ENCODE measurements at places on chromosomes 16 and 17.

DNA sequence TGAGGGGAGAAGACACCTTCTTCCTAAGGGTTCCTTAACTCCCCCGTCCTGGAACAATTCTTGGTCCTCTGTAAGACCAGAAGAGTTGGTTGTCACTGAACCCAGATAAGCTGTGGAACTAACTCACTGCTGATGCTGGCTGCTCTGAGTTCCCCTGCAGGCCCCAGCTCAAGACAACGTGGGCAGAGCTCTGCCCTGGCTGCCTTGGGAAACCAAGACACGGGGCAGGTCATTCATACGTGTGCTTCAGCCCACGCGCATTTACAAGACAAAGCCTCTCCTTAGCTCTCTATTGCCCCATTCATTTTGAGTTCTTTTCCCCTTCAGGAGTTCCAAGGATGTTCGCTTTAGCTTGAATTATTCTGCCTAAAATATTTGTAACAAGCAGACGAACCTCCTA is 3.4 kb upstream of the NAT9 start:
- no peak for DNase-seq

GRCh38 chr16:4682616-4683254 is 10.6 kb upstream of the NUDT16L1 start:
- peak; percentile 46 for DNase-seq

GRCh38 chr17:48790607-48791127 is 26.4 kb downstream of the TTLL6 start:
- no peak for DNase-seq

DNA sequence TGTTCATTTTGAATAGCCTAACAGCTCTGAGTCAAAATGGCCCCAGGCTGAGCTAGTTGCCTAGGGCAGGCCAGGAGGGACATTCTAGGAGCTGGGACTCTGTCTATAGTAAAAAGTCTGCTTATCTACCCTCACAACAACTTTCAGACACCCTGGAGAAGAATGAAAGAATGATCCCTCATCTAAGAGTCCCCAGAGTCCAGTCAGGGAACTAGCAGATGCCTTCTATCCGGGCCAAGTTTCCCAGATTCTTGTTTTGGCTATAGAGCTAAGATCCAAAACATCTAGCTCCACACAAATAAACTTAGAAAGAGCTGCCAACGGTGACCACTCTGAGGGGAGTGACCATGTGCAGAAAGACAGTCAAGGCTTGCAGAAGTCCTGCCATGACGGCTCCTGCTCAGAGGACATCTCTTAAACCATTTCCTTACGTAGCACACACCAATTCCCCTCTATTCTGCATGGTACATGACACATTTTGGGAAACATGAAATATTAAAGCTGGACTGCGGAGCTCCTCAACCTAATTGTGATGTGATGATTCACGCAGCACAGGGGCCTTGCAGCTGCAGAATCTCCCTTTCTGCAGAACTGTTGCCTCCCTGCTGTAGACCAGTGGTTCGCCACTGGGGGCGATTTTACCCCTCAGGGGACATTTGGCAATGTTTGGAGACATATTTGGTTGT is 24.2 kb downstream of the FAM20A start:
- no peak for DNase-seq

DNA sequence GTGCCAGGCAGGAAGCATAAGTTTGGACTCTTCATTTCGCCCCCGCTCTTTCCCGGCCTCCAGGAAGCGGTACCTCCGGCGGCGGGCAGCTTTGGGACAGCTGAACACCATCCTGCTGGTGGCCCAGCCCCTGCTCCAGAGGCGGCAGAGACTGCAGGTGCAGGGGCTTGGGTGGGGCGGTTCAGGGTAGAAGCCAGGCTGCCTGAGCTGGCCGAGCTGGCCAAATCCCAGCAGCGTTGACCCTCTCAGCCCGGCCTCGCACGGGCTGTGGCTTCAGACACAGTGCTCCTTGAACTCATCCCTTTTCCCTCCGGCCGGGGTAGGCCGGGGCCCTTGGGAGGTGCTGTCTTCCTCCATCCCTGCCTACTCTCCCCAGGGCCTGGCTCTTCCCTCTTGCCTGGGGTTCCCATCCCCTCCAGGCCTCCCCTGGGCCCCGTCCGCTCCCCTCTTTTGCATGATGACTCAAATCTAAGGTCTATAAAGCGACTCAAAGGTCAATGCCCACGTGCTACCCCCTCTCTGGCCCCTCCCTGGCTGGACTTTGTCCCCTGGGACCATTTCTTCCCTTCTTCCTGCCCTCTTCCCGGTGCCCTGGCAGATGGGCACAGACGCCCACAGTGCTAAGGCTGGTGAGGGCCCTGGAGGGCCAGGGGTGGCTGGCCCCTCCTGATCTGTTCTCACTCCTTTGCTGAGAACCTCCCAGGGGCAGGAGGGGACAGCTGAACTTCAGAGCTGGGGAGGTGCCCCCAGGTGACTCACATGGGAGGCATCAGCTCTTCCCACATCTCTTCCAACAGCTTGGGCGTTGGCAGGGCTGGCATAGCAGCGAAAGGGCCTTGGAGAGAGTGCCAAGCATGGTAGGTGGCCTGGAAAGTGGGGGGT is 22.7 kb downstream of the MYO15B start:
- DNase-seq: no peak

GRCh38 chr17:75631353-75631752 is 1.9 kb upstream of the SMIM5 start:
- no peak for DNase-seq

DNA sequence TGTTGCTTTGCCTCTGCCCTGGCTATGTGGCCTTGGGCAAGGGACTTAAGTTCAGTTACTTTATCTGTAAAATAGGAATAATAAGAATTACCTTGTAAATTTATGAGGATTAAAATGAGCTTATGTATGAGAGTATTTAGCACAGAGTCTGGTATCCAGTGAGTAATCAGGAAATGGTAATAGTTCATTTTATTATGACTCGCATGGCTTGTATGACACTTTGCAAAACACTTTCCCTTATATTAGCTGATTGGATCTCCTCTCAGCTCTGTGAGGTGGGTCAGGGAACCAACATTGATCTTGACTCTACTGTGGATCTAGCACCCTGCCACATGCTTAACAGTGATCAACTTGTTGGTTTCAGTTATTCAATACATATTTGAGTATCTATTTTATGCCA is 8.3 kb upstream of the CDH3 start:
- no peak for DNase-seq

GRCh38 chr17:14101976-14102375 is 32.7 kb downstream of the COX10 start:
- DNase-seq: no peak

- no peak for DNase-seq
These were observed 51.8 kb upstream of the AKAP1 start for GRCh38 chr17:57033296-57033695.

GRCh38 chr17:75325348-75325747 is 36.1 kb upstream of the SLC25A19 start:
- DNase-seq: no peak

DNA sequence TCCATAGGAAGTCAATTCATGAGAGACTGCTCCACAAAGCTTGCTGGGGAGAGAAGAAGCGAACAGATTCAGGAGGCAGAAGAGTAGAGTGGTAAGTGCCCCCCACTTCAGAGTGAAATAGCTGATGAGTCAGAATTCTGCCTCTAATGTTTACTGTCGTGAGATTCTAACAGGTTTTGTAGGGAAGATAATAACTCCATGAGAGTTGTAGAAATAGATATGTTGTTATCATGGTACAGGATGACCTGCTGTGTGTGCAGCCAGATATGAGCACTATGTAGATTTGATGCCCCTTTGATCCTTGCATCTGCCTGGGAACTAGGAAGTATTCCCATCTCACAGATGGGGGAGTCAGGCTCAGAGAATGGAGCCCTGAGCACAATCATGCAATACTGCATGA is 502.4 kb upstream of the CDH11 start:
- DNase-seq: no peak

GRCh38 chr17:13788385-13788784 is 186.7 kb upstream of the HS3ST3A1 start:
- no peak for DNase-seq

- DNase-seq: no peak
These were observed 22.2 kb downstream of the SERPINF1 start for GRCh38 chr17:1783834-1784611.

DNA sequence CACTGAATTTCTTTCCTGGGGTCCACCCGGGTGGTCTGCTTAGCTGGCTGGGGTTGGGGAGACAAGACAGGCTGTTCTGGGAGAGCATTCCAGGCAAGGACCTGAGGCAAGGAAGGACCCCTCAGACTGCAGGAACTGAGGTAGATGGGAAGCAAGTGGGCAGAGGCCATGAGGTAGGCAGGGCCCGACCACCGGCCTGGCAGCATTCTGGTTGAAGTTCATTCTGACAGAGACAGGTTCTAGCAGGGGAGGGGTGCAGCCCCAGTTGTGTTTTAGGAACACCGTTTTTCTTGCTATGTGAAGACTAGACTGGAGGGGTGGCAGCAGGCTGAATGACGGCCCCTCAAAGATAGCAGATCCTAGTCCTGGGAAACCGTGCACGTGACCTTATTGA is 17.5 kb downstream of the B9D1 start:
- no peak for DNase-seq

GRCh38 chr17:50688245-50688644 is 19.5 kb downstream of the ANKRD40 start:
- no peak for DNase-seq

GRCh38 chr16:10581507-10581906 is 1.1 kb upstream of the EMP2 start:
- no peak for DNase-seq

GRCh38 chr16:72836985-72837384 is 210.9 kb downstream of the ZFHX3 start:
- DNase-seq: no peak

Data from stimulated activated CD4-positive, alpha-beta T cell treated with anti-CD3 and anti-CD28 coated beads, Interleukin-2, amount 100 ng/mL, for 24 hours (primary cell).